ENCODE measurements at places on chromosomes 11 and 22.

DNA sequence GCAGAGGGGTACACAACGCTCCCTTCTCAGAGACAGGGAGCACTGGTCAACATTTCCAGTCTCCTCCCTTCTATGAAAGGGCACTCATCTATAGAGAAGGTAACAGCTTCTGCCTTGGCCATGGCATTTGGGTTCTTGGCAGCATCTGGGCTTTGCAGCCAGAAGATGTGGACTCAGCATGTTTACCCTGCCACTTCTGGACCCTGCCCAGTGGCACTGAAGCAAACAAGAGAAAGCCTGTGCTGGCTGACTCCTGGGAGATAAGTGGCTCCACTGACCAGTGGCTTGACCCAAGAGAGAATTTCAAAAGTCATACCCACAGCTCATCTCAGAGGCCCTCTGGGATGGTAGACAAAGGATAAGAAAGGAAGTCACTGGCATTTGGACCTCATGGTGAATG is 8.0 kb downstream of the CSNK2A3 start:
- DNase-seq = no peak

DNA sequence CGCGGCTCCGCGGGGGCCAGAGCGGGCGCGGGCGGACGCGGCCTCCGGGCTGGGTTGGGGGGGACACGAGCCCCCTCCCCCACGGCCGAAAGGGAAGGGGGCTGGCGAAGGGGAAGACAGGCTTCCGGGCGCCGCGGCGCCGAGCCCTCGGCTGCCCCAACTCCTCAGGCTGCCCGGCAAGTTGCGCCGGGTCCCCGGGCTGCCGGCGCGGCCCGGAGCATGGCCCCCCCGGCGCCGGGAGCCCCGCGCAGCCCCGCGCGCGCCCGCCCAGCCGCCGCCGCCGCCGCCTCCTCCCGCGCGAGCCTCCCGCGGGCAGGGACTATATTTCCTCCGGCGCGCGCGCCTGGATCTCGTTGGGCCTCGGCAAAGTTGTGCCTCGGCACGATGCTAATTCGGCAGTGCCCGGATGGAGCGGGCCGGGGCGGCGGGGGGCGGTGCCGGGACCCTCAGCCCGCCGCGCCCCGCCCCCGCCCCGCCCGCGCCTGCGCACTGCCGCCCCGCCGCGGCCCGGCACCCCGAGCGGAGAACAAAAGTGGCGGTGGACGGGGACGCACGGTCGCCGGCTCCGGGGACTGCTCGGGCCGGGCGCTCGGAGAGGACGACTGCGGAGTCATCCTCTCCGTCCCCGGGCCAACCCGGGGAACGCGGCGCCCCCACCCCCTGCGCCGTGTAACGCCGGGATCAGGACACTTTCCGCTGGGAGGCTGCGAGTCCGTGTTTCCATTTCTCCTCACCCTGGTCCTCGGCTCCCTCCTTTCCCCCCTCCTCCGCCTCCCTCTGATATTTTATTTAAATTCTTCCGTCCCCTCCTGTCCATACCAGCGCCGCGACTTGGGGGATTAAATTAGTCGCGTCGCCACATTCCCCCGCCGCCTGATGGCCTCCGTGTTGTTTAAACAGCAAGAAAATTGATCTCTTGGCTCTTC is at the start of gene PHF21B:
TSS of gene PHF21B (minus strand) at position 400 of the 926 bp plus-strand sequence. CDS start 456 bp downstream, outside the sequence.
- DNase-seq = peak; percentile 27

DNA sequence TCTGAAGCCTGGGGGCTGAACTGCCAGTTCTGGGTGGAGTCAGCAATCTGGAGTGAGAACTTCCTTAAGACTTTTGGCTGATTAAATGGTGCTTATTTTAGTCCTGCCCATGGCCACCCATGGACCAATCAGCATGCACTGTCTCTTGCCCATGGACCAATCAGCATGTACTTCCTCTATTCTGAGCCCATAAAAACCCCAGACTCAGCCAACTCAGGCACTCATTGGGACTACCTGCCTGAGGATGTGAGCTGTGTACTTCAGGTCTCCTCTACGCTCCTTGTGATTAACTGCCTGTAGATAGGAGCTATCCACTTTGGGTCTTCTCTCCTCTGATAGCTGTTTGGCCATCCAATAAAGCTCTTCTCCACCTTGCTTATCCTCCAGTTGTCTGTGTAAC is 342.3 kb upstream of the CCDC179 start:
- no peak for DNase-seq

- DNase-seq = no peak
Observed at GRCh38 chr11:63840356-63841060, 1.6 kb downstream of the MARK2 start.

DNA sequence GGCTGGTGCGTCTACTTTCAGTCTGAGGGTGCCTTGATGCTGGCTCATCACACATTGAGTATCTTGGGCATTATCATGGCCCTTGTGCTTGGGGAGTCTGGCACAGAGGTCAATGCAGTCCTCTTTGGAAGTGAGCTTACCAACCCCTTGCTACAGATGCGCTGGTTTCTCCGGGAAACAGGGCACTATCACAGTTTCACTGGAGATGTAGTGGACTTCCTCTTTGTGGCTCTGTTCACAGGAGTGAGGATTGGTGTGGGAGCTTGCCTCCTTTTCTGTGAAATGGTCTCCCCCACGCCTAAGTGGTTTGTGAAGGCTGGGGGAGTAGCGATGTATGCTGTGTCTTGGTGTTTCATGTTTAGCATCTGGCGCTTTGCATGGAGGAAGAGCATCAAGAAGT is 4.9 kb downstream of the TLCD5 start:
- DNase-seq = no peak

DNA sequence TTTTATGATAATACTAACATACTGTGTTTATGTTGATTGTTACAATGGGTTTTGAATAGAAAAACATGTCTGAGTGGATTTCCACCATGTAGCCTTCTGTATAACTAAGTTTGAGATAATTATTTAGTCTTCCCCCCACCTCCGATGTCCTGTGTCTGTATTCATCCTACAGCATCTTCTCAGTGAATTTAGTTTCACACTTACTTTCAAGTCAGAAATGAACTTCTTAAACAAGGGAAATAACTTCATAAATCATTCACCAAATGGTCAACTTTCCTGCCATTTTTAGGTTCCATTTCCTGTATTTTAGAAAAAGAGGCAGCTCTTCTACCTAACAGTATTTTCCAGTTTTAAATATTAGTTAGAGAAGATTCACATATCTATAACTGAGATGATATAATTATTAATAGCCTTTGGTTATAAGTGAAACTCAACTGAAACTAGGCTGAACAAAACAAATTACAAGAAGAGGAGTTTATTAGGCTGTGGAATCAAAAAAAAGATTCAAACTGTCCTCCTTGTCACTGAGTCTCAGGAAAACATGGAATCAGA is 3.5 kb downstream of the OR51B5 start:
- DNase-seq = no peak

- no peak for DNase-seq
Observed at GRCh38 chr11:45936511-45937054, 14.1 kb downstream of the LARGE2 start.

DNA sequence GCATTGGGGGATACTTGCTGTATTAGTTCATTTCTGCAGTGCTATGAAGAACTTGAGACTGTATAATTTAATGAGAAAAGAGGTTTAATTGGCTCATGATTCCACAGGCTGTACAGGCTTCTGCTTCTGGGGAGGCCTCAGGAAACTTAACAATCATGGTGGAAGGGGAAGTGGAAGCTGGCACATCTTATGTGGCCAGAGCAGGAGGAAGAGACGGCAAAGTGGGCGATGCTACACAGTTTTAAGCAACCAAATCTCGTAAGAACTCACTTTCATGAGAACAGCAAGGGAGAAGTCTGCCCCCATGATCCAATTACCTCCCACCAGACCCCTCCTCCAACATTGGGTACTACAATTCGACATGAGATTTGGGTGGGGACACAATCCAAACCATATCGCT is 55.1 kb downstream of the TMPRSS5 start:
- no peak for DNase-seq

- no peak for DNase-seq
Observed at GRCh38 chr11:11931461-11932055, 76.9 kb downstream of the DKK3 start.

GRCh38 chr22:38049812-38050619 is 7.2 kb upstream of the PICK1 start:
- DNase-seq = no peak

GRCh38 chr11:3008746-3009336 is 16.7 kb upstream of the NAP1L4 start:
- DNase-seq = no peak

GRCh38 chr11:96219981-96220623 is 122.9 kb downstream of the MAML2 start:
- no peak for DNase-seq

DNA sequence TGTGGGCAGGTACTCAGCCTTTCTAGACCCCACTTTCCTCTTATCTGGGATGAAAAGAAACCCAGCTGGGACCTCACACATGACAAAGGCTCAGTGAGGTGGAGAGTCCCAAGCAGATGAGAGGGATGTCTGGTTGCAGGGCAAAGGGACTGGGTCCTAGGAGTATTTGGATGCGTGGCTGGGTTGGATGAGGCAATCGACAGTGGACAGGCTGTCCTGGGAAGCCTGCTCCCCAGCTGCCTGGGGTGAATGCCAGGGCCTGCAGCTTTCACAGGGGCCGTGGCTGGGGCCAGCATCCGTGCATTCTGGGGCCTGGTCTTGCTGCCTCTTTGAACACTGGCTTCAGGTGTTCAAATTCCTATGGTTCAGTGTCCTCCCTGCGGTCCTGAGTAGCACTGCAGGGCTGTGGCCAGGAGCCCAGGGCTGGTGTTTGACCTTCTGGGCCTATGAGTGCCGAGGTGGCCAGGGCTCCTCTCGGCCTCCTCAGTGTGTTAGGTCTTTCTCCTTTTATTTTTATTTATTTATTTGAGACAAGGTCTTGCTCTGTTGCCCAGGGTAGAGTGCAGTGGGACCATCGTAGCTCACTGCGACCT is 65.3 kb downstream of the MCM5 start:
- DNase-seq = no peak

DNA sequence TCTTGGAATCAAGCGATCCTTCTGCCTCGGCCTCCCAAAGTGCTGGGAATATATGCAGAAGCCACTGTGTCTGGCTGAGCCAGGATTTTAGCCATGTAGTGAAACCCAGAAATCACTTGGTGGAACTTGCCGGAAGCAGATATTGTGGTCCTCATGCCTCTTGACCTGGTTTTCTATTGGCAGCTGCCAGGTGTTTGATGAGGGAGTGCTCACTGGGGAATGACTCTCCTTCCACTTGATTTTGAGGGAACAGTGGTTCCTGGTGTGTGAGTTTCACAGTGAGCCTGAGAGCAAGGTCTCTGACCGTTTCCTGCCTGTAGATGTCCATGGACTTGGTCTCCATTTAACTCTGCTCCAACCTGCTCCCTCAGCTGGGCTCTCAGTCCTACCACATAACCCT is 34.7 kb upstream of the ELF5 start:
- DNase-seq = no peak

Data from stimulated activated CD4-positive, alpha-beta T cell treated with anti-CD3 and anti-CD28 coated beads, Interleukin-12 subunit alpha, Interleukin-12 subunit beta, amount 100 ng/mL, for 4 hours (primary cell).